ENCODE measurements at places on chromosomes 6 and 20.

DNA sequence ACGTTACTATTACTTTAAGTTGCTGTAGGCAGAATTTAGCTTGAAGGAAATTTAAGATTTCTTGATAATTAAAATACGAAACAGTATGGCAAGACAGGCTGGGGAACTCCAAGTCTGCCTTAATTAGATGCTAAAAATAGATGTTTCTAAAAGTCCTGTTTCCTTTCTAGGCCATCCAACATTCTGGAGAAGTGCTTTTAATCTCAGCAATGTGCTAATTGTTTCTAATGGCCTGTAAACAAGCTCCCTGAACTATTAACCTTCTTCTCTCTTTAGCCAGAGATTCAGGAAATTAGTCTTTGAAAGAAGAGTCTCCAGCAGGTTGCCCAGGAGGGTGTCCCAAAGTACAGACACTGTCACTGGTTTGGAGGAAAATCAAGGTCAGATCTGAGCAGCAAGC lies 677.3 kb upstream of the AGPAT4 start:
- no peak for DNase-seq

- DNase-seq = no peak
These were observed 65.6 kb downstream of the THBS2 start for GRCh38 chr6:169188051-169188470.

DNA sequence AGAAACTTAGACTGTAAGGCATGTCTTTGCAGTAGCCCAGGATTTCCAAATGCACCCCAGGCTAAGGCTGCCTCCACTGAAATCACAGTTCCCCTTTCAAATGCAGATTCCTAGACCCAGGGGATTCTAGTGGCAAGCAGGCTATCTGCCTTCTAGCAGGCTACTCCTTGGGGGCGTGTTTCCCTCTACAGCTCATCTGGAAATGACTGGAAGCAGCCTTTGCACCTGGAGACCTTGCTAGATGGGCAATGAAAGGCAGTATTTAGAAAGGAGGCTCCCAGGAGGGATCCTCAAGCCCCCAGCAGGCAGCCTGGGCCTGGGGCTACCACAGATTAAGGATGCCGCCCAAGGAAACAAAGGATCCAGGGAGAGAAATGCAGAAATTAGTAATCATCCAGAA lies 26.0 kb upstream of the SYNDIG1 start:
- DNase-seq = no peak

- no peak for DNase-seq
These were observed 120.0 kb downstream of the UTRN start for GRCh38 chr6:144405163-144405562.

GRCh38 chr6:75436869-75437268 lies 56.7 kb downstream of the FILIP1 start:
- no peak for DNase-seq

- DNase-seq = no peak
These were observed 29.4 kb downstream of the PLCB1 start for GRCh38 chr20:8161264-8162071.

DNA sequence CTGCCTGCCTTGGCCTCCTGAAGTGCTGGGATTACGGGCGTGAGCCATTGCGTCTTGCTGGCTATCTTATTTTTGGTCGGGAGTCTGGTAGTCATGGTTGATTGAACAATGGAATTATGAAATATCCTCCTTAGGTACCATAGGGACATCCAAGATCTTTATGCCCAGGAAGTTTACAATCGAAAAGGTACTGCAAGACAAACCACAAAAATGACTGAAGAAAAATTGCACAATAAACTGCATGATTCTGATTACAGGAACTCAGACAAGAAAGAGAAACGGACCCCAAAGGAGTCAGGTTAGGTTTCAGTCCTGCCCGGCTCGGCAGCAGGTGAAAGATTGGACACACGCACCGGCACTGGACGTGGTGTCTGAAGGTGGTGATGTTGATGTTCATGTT lies 5.3 kb downstream of the SLC26A8 start:
- DNase-seq = no peak

- no peak for DNase-seq
These were observed 60.6 kb upstream of the SLC32A1 start for GRCh38 chr20:38663660-38664059.

DNA sequence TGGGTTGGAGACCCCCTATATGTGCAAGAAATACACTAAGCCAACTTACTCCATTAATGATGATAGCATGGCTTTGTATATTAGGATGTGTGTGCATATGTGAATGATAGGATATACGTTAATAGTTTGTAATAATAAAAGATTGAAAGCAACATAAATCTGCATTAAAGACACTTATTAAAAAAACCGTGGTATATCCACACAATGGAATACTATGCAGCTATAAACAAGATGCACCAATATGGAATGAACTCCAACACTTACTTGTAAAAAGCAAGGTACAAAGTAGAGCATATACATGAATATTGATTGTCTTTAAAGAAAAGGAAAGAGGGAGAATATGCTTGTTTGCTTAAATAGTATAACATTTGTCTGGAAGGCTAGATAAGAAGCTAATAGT lies 68.0 kb downstream of the UST start:
- DNase-seq = no peak

GRCh38 chr20:39075731-39076130 lies 113.6 kb downstream of the DHX35 start:
- DNase-seq = no peak

- DNase-seq = no peak
These were observed 75.9 kb upstream of the CST7 start for GRCh38 chr20:24873025-24873620.

GRCh38 chr6:169786349-169786748 lies 34.9 kb downstream of the ERMARD start:
- no peak for DNase-seq

GRCh38 chr6:116287689-116288282 lies 8.1 kb upstream of the TSPYL1 start:
- peak; percentile 11 for DNase-seq

GRCh38 chr20:63911176-63911575 lies 16.2 kb downstream of the DNAJC5 start:
- no peak for DNase-seq

DNA sequence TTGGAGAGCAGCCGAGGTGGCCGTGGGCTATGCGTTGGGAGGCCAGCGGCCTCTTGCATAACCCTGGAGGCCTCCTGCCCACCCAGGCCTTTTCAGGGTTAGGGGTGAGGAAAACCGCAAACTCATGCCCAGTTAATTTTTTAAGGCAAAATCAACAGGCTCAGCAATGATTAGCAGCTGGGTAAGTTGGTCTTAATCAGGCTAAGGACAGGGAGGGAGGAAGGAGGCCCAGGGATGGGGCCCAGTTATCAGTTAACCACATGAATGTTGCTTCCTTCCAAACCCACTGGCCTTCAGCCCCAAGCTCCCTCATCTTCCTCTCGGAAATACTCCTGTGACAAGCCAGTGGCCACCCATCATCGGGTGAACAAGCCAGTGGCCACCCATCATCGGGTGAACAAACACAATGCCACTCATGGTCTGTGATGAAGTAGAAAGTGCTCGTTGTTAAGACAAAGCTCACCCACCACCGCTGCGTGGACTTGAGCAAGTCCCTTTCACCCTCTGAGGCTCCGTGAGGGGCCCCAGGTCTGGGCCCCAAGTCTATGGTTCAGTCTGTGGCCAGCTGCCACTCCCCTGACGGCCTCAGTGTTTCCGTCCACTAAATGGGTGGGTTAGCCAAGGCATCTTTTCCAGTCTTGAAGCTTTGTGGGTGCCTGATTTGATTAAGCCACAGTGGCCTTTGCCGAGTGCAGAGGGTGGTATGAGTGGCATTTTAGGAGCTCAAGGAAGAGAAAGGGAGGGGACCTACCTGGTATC lies 39.4 kb downstream of the HNF4A start:
- DNase-seq = no peak

- no peak for DNase-seq
These were observed 35.0 kb downstream of the SESN1 start for GRCh38 chr6:109059571-109060021.

DNA sequence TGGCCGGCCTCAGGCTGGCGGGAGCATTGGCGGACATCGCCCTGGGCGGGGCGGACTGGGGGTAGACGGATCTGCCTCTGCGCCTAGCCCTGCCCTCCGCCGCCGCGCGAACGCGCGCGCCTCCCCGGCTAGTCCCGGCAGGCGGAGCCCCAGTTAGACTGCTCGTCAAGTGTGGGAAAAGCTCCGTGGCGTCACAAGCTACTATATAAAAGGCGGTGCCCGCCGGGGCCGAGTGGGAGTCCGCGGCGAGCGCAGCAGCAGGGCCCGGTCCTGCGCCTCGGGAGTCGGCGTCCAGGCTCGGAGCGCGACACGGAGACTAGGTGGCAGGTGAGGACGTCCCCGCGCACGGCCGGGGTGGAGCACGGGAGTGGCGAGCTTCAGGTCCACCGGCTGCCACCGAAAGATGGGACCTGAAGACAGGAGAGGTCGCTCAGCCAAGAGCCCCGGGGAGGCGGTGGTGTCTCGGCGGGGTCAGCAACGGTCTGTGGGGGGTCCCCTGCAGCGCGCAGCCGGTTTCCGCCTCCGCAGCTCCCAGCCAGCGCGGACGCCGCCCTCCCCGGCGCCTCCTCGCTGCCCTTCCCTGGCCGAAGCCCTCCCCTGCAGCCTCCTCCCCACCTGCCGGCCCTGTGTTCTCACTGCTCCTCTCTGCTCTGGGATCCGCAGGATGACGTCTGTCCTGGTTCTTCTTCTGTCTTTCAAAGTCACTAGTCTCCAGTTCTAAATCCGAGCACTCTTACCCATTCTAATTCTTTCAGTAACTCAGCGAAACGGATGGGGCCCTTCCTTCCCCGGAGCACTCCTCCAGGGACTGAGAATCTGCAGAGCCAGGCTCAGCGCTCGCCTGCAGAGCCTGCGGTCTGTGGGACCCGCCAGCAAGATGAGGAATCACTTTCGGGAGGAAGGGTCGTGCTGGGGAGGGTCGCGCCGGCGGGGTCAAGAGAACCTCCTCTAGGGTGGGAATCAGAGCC lies 4.3 kb upstream of the RIPK1 start:
- peak; percentile 88 for DNase-seq

DNA sequence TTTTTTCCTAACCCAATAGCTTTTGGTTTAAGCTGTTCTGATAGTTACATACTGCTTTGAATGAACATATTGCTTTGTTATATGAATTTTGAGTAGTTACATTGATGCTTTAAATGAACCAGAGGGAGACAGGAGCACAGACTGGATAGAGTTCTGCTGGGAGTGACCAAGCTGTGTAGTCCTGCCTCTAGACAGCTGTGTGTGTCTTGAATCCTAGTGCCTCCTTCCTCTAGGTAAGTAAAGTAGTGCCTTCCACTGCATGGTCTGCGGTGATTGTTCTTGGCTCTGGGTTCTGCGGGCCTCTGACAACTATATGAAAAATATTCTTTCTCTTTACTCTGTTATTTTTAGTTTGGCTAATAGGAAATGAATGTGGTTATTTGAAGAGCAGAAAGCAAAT lies 46.0 kb upstream of the ADGRG6 start:
- DNase-seq = no peak

DNA sequence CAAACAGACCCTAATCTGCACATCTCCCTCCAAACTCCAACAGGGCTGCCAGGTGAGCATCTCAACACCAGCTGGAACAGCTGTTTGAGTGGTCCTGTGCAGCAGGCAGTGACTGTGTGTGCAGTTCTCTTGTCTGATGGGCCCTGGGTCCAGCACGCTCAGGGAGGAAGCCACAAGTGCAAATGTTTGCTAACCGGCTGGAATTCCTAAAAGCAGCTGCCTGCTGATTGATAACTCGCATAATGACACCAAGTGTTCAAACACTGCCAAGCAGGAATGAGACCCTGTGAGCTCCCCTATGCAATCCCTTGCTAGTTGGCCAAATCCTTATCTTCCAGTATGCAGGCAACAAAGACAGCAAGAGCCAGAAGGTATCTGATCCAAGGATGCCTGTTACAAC lies 650.6 kb downstream of the CBLN4 start:
- DNase-seq = peak; percentile 94

GRCh38 chr20:24993337-24994185 lies 1.0 kb upstream of the APMAP start:
- DNase-seq = peak; percentile 14

DNA sequence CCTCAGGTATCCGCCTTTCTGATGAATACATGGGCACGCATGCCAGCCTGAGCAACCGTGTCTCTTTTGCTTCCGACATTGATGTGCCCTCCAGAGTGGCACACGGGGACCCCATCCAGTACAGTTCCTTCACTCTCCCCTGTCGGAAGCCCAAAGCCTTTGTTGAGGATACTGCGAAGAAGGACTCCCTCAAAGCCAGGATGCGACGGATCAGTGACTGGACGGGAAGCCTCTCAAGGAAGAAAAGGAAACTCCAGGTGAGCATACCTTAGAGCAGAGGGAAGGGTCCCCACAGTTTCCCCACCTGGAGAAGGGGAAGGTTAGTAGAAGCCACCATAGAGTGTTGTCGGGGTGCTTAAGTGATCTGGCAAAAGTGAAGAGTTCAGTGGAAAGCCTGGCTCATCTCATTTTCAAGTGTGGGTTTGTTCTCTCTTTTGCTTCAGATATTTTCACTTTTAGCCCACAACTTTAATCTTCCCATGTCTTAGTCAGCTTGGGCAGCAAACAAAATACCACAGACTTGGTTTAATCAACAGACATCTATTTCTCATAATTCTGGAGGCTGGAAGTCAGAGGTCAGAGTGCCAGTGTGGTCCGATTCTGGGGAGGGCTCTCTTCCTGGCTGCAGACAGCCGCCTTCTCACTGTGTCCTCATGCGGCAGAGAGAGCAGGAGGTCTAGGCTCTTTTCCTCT lies 133.5 kb upstream of the CLDN20 start:
- no peak for DNase-seq

DNA sequence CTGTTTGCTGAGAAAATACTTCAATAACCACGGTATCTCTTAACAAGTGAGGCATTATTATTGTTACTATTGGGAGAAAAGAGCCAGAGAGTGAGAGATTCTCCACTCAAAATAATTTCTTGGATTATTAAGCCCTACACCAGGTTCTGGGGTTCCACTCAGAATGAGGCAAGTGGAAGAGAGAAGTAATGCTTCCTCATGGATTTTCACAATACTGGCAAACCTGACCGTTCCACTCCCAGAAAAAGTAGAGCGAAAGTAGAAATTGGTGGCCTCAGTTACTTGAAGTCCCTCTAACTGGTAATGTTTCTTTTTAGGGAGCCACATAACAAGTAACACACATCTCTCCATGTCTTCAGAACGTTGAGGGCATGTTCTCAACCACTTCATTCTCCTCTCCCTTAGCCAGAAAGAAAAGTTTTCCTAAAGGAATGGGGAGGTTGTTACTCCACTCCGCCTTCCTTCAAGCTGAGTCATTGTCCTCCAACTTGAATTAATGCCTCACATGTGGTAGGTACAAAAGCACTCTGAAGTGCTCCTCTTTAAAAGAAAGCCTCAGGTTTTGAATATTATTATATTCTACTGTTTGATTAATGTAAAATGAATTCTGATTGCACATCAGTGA lies 1.9 kb downstream of the BAG2 start:
- no peak for DNase-seq

DNA sequence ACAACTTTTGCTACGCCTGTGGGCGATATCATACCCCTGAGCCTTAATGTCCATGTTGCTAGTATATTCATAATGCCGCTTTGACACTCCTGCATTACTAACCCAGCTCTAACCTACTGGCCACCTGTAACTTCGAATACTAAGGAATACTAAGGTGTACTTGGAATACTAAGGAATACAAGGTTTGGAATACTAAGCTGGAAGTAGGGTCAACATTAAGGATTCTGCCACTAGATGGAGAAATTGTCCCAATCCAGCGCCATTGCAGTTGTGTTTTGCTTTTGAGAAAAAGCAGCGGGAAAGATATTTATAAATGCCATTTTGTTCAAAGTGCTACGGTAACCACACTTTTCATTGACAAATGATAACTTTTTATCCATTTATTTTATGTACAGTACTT lies 10.7 kb downstream of the TBXT start:
- DNase-seq = no peak

- DNase-seq = no peak
These were observed 405 bp upstream of the RNF182 start for GRCh38 chr6:13924146-13924948.

All from SHP77 (cell line).